ENCODE measurements at places on chromosomes 11 and 22.
A peak's percentile ranks its signal among the peaks of the same experiment; 100 is the strongest.

- DNase-seq: no peak
Measured at GRCh38 chr11:34034053-34034452, 17.5 kb upstream of the CAPRIN1 start.

DNA sequence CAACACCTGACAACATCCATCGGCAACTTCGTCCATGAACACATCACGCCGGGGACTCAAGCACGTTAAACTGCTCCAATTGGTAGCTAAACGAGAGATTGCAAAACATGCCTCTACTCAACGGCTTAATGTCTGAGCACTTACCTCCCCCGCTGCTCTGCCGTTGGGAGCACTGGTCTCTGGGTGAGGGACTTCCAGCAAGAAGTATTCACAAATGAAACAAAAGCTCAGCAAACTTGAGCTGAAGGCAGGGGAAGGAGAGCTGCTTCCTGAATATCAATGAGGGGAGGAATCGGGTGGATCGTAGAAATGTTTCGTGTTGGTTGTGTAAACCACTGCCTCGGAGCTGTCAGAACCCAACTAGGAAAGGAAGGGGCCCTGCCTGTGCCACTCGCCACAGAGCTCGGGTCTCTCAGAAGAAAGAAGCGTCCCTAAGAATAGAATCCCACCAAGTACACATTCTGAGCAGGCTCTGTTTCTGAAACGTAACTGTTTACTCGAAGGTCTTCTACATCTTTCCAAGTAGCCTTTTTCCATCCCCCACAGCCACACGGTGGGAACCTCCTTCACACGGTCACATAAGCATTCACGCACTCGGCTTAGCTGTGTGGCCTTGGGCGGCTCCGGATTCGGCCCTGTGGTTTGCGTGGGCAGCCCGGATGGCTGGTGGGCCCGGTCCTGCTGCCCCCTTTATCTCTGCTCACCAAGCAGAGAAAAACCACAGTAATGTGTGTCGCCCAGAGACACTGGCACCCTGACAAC lies at the start of gene MLC1:
Gene MLC1, minus strand, starts transcription at position 216 of the 762 bp plus-strand sequence. CDS start 524 bp downstream, outside the sequence.
- DNase-seq: no peak

DNA sequence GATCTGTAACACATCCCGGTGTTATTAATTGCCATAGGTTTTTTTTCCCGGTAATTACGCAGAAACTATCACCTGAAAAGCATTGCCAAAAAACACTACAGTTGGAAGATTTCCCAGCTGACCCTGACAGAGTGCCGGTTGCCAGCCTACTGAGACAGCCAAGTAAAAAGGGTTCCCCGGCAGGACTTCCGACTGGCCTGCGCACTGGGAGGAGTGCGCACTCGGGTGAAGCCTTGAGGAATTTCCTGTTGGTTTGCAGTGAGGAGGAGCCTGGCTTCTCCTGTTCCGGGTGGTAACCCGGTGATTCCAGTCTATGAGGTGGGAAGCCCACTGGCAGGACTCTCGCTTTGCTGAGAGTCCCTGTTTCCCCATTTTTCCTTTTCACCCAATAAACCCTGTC lies 52.1 kb downstream of the CNTF start:
- DNase-seq: peak; percentile 8

GRCh38 chr11:84719935-84720577 lies 907.1 kb downstream of the DLG2 start:
- DNase-seq: no peak

DNA sequence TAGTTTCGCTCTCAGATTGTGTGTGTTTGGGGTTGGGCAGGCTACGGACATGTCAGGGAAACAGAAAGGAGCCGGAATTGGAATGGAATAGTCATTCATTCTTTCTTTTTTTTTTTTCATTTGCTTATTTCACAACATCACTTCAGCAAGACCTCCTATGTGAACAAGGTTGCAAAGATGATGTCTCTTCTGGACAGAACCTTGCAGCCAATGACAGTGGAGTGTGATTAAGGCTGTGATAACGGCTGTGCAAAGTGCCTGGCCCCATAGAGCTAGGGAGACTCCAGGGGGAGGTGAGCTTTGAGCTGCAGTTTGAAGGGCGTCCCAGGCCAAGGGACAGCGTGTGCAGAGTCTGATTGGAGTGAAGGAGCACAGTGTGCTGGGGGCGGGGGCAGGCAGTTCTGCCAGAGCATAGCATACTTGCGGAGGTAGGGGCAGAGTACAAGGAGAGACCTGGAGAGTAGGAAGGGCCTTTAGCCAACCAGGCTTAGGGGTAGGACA lies 3.4 kb downstream of the TIGD3 start:
- no peak for DNase-seq

- DNase-seq: no peak
Measured at GRCh38 chr11:10325277-10326011, 20.6 kb downstream of the ADM start.

All from thyroid gland (tissue), 4 donors.